ENCODE measurements at places on chromosomes 11 and 22.

GRCh38 chr11:112012874-112013273, 12.3 kb upstream of the DLAT start:
- no peak for DNase-seq

- no peak for DNase-seq
These were observed 511.1 kb downstream of the SOX6 start for GRCh38 chr11:15845261-15845660.

- no peak for DNase-seq
These were observed 316.6 kb downstream of the OPCML start for GRCh38 chr11:133215596-133216230.

DNA sequence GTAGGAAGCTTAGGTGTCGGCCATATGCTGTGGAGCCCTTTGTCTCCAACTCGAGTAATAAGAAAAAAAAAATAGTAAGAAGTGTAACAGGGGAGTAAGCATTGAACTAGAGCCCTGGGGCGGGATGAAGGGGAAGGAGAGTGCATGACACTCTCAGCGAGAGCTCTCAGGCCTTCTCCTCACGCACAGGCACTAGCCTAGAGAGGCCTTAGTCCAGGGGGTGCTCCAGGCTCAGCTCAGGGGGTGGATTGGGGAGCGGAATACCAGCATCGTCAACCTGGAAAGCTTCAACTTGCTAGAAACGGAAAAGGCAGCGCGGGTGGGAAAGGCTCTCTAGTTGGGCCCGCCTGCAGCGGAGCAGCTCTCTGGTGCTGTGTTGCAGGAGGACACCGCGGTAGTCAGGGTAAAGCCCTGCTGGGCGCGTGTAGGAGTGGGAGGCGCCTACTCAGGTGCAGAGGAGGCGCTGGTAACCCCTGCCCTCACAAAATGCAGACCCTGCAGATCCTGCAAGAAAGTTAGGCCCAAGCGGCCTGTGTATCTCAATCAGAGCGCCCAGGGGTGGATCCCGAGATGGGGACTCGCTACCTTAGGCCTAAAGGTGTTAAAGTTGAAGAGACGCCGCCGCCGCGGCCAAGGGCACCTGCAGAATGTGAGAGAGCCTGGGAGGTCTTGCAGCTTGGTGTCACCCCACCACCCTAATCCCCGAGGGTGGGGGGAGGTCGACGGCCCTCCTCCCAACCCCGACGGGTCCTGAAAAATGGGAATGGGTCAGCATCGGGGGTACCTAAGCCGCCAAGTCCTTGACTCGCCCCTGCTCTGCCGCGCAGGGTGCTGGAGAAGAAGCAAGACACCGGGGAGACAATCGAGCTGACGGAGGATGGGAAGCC, 2.8 kb downstream of the SLC17A6 start:
- peak; percentile 38 for DNase-seq

GRCh38 chr11:134374171-134374570, 37.9 kb downstream of the B3GAT1 start:
- no peak for DNase-seq

DNA sequence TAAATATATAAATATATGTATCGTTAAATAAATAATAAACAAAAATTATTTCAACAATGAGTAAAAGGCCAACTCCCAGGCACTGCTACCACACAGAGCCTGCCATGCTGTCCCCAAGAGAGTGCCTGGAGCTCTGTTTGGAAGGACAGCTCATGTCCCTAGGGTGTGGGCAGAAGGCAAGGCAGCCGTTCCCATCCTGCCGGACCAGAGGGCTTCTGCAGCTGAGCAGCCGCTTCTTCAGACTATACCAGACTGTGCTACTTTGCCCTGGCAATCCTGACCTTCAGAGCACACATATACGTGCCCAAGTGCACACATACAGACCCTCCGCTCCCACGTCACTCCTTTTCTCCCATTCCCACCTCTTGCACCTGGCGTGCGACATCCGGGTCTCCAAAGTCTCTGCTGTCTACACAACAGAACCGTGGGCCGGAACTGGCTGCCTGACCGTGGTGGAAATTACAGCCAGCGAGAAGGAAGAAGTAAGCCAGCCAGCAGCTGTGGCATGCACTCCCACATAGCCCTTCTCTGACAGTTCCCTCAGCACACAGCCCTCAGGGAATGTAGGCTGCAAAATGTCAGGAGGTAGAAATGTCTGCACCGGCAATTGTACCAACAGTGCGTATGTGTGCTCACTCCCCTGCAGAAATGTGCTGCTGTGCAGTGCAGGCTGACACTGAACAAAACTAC, 24.0 kb downstream of the PAX6 start:
- no peak for DNase-seq

- no peak for DNase-seq
These were observed 124.3 kb upstream of the TTC12 start for GRCh38 chr11:113189909-113190667.

DNA sequence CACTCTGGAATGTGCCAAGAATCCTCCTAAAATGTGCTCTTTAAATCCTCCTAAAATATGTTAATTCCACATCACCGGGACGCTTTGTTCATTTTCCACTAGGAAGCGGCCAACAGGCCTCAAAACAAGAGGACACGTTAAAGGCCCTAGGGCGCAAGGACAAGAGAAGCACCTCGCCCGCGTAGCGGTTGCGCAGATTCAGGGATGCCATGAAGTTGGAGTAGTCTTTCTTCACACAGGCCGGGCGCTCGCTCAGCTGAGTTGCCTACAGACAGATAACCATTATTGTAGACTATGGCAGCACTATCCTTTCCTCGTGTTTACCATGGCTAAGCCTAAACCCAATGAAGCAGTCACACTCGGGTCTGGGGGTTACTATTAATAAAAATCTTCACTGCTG, 29.5 kb upstream of the SERPIND1 start:
- no peak for DNase-seq

DNA sequence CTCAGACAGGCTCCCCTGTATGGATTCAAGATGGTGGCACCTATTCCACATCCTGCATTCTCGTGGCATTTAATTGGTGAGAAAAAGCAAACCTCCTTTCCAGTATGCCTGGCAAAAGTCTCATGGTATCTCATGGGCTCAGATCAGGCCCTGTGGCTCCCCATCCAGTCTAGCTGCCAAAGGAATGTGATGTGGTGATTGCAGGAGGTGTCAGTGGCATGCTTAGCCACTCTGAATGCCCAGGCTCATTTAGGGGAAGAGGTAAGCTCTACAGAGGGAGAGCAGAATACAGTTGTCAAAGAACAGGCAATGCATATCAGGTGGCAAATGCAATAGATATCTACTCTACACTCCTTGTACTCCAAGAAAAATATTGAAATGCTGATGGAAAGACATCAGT, 146.7 kb downstream of the SPATA19 start:
- no peak for DNase-seq

DNA sequence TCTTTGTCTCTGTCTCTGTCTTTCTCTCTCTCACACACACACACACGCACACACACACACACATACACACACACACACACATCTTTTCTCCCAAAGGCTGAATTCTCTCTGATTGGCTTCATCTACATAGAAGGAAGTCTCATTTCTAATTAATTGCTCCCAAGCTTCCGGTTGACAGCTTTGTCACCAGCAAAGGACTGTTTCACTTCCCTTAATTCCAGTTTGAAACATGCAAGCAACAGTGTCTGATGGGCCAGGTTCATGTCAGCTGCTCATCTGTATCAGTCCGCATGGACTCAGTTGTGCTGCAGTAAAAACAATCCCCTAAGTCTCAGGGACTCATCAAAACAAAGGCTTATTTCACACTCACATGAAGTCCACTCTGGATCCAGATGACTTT, 16.2 kb upstream of the PVALB start:
- DNase-seq, result no peak

- no peak for DNase-seq
These were observed 43.0 kb upstream of the MYO18B start for GRCh38 chr22:25698978-25699377.

- no peak for DNase-seq
These were observed 11.3 kb downstream of the MYBPC3 start for GRCh38 chr11:47340980-47341775.

- DNase-seq, result no peak
These were observed 79.3 kb downstream of the ADAMTS15 start for GRCh38 chr11:130527636-130528297.

GRCh38 chr11:78465169-78465942, 47.7 kb upstream of the GAB2 start:
- DNase-seq, result no peak

DNA sequence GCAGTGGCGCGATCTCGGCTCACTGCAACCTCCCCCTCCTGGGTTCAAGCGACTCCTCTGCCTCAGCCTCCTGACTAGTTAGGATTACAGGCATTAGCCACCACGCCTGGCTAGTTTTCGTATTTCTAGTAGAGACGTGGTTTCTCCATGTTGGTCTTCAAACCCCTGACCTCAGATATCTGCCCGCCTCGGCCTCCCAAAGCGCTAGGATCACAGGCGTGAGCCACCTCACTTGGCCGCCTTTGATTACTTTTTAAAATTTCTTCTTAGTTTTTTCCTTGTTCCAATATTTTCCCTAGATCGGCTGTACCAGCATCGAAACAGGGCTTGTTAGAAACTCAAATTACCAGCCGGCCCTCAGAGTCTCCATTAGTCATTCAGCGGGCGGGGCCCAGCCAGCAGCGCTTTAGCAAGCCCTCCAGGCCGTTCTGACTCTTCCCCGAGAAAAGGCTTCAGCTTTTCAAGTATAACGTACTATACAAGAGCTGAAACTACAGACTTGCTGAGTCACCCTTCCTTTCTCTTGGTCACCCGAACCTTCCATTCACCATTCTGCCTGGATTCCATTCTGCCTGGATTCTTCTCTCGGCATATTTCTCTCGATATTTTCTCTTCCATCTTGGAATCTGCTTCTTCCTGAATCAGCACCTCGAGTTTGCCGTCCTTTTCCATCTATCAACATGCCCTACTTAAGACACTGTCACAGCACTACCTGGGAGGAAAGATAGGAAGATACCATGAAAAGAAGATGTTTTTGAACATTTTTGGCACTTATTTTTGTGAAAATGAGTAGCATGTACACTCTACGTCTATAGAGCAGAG, 6.7 kb upstream of the CAPRIN1 start:
- peak; percentile 62 for DNase-seq

GRCh38 chr11:63869683-63870082, 30.8 kb downstream of the MARK2 start:
- no peak for DNase-seq

- DNase-seq, result no peak
These were observed 21.9 kb upstream of the QSER1 start for GRCh38 chr11:32870676-32871075.

GRCh38 chr22:39243439-39244135, 1.2 kb downstream of the PDGFB start:
- peak; percentile 27 for DNase-seq

GRCh38 chr11:120061036-120061760, 76.7 kb downstream of the TRIM29 start:
- no peak for DNase-seq

DNA sequence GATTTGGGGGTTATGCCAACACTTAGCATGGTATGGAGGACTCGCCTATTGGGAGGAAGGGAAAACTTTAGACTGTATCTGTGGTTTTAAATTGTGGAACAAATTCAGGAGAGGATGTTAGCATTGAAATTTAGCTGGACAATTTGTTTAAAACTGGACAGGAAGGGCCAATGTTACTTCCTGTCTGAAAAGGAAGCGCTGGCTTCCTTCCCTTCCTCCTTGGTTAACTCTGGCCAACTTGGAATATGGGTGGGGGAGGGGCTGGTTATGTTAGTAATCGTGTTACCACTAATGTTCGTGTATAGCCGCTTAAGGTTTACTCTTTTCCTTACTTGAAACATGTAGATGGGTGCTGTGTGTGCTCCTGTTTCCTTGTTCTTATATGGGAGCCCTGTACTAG, 13.9 kb downstream of the CTNND1 start:
- no peak for DNase-seq

DNA sequence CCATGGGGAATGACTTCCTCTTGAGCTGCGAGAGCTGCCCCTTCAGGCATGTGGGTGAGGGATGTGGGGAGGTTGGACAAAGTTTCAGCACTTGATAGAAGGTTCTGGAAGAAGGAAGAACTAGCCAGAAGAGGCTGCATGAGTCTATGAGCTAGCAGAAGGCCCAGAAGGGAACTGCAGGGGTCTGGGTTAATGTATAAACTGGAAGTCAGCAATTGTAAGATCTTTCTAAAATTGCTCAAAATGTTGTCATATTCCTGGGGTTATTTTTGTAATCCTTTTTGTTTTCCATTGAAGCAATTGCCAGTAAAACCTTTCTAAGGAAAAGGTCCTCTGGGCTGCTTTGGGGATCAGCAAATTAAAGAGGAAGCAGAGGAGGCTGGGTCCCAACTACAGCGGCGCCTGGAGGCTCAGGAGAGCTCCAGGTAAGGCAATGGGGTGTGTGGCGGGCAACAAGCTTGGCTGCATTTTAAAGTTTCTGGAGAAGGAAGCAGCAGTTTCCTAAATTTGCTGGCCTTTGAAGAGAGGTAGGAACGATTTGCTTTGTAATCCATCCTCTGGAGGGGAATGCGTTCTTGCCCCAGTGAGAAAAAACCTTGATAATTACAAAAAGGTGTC, 29.2 kb downstream of the ADAMTS15 start:
- no peak for DNase-seq

DNA sequence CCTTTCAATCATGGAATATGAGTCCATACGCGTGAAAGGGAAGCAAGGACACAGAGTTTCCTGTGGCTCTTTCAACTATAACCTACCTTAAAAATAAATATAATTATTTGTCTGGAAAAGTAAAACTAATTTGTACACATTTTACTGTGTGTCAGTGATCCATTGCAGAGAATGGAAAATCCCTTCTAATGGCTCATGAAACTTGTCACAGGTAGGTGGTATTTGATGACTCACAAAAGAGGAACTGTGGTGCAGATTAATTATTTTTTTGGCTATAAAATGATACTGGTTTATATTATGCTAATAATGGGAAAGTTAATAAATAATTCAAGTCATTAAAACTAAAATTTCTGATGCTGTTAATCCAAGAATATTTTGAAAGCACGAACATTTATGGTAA, 792.2 kb downstream of the METTL15 start:
- no peak for DNase-seq

Data from NCI-H1417 (cell line).